ENCODE measurements at places on chromosomes 3 and 15.

- DNase-seq = no peak
Measured at GRCh38 chr3:57046101-57046765, 14.2 kb upstream of the SPATA12 start.

GRCh38 chr15:58773024-58773423, 1.9 kb downstream of the MINDY2 start:
- no peak for DNase-seq

GRCh38 chr3:11548721-11549131, 95.0 kb downstream of the VGLL4 start:
- no peak for DNase-seq

DNA sequence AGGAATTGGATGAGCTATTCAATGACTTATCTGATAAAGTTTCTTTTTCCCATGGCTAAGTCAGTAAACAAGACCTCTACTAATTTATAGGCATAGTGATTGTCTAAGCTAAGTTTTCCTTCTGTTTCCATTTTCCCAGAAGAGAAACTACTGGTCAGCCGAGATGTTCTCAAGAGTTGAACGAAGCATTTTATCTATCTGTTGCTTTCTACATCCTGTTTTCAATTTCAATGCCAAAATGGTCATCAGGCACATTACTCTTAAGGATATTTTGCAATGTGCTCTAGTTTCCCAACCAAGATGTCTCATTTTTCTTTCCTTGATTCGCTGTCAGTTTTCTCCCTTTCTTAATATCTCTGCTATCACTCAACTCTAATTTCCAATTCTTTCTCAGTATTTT, 228.7 kb downstream of the MBNL1 start:
- no peak for DNase-seq

- no peak for DNase-seq
Measured at GRCh38 chr15:25772500-25772899, 90.6 kb downstream of the ATP10A start.

DNA sequence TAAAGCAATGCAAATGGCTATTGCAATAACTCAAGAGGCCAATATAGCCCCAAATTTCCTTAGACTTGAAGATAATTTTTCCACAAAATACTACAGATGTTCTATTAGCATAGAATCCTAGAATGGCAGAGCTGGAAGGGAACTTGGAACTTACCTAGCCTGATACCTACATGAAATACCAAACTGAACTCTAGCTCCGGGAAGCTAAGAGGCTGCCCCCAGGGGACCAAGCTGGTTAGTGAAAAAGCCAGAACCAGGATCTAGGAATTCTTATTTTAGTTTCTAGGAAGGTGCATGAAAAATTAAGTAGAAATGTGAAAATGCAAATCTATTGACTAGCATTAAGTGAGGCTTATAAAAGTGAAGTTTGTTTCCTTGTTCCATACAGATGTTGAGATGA, 256.0 kb upstream of the CBLB start:
- DNase-seq = no peak

GRCh38 chr15:80902298-80902801, 87.3 kb downstream of the MESD start:
- no peak for DNase-seq

- no peak for DNase-seq
Measured at GRCh38 chr15:64111679-64112050, 15.9 kb downstream of the SNX1 start.

DNA sequence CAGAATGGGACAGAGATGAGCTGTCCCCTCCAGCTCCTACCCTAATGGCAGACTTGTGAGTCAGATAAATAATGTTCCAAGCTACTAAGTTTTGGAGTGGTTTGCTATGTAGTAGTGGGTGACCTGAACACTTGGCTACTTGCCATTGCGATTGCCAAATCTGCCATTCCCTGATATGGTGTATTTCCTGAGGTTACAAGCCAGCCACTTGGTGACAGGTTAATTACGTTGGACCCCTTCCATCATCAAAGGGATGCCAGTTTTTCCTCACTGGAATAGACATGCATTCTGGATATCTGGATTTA, 33.6 kb downstream of the MORF4L1 start:
- no peak for DNase-seq

DNA sequence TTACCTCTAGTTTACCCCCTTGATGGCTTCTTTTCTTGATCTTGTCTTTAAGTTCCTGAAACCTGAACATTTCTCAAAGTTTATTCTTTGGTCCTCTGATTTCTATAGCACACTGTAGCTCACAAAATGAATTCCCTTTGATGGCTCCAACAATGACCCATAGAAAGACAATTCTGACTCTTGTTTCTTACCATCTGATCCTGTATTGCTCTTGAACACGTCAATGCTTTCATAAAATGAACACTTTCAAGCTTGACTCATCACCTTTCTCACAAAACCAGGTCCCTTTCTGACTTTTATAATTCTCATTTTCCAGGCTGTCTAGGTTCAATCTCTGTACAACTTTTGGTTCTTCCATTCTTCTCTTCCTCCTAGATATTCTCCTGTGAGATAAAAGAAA, 5.7 kb upstream of the GAP43 start:
- no peak for DNase-seq

- no peak for DNase-seq
Measured at GRCh38 chr3:81864272-81864671, 102.8 kb upstream of the GBE1 start.

All from activated CD4-positive, alpha-beta T cell treated with anti-CD3 and anti-CD28 coated beads, Interleukin-2, amount 50 U/mL, for 1 hour (primary cell).